ENCODE measurements at places on chromosomes 7 and 10.

GRCh38 chr10:1255118-1255517 lies 198.9 kb downstream of the WDR37 start:
- DNase-seq: no peak

GRCh38 chr7:831596-832166 lies 595 bp upstream of the SUN1 start:
- DNase-seq: no peak

DNA sequence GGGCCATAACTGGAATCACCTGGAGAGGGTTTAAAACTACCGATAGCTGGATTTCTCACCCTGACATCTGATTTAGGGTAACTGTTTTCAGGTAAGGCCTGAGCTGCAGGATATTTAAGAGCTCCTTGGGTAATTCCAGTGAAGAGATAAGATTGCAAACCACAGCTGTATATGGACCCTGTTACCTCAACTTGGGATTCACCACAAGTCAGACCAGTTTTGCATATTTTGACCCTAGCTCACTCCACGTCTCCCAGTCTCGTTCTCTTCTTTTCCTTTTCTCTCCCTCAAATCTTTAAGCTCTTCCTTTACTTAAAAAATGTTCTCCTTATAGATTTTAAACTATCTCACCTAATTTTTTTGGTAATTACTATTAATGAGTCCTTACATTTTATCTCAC lies 264.4 kb downstream of the THSD7A start:
- no peak for DNase-seq

- DNase-seq: no peak
These were observed 34.9 kb upstream of the PTF1A start for GRCh38 chr10:23157239-23157681.

DNA sequence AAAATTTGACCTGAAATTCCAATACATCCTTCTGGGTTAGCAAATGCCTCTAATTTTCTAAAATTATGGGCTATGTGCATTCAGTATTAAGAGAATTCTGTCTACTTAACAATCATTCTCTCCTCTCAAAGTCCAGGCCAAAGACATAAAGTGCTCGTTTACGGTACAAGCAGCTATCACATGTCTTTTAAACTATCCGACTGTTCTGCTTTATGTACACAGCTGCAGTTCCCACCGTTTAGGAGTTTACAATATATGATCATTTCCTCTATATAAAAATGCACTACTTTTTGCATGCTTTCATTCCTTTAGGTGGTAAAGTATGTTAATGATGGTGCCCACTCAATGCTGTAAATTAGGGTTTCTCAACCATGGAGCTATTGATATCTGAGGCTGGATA lies 34.0 kb downstream of the CDK6 start:
- DNase-seq: no peak

DNA sequence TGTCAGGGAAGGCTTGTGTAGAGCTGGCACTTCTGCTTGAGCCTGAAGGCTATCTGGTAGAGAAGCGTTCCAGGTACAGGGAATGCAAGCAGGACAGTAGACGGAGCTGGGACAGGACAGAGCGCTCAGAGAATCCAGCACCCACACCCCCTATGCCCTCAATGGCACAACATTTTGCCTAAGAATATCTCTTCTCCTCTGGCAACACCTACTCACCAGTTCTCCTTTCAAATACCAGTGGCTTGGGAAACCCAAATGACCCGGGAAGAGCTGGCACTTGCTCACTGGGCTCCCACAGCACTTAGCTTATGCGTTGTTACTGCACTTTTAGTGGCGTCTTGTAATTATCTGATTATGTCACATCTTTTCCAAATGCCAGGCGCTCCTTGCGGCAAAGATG lies 118.6 kb downstream of the RNF216 start:
- DNase-seq: no peak

- DNase-seq: no peak
These were observed 51.9 kb upstream of the FAM180A start for GRCh38 chr7:135800560-135800959.

GRCh38 chr7:157211690-157212089 lies 73.0 kb downstream of the UBE3C start:
- peak; percentile 15 for DNase-seq

- DNase-seq: no peak
These were observed 47.5 kb upstream of the HNRNPH3 start for GRCh38 chr10:68284062-68285001.

GRCh38 chr7:114922652-114923402 lies 933 bp downstream of the MDFIC start:
- no peak for DNase-seq

GRCh38 chr7:34322841-34323240 lies 335.2 kb upstream of the NPSR1 start:
- no peak for DNase-seq

DNA sequence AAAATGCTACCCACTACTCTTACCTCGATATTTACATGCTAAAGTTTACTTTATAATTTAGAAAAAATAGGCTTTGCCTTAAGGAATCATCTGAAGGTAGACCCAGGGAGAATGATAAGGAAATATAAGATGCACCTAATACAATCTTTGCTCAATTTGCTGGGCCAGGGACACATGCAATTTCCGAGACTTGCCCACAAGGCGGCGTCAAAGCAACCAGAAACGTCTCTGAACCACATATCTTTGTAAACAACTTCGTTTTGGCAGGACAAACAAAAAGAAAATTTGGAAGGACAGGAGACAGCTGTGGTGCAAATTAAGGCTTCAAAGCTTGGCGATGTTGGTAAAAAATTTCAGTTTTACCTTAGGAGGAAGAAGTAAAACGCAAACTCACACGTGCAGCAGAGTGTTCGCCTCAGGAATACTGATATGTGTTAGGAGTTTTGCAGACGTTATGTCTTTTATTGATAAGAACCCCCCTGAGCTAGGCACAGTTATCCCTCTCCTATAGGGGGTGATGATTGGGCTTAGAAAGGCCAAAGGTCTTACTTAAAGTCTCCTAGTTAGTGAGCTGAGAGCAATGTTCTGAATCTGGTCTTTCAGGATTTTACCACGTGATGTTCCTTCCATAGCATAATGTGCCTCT lies 134.3 kb downstream of the PRKCQ start:
- DNase-seq: peak; percentile 11

DNA sequence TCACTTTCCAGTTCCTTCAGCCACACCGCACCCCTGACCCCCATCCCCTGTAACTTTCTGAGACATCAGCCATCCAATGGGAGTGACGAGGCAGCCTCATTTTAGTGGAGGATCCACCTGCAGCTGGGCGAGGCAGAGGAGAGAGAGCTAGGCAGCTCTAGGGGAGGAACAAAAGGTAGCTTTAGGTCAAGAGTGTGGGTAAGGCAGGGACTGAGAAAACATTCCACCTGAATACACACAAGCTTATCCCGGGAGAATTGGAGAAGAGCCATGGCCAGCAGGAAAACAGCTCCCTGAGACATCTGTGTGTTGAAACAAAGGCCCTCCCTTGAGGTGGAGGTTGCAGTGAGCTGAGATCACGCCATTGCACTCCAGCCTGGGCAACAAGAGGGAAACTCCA lies 6.7 kb upstream of the KLRG2 start:
- DNase-seq: no peak

DNA sequence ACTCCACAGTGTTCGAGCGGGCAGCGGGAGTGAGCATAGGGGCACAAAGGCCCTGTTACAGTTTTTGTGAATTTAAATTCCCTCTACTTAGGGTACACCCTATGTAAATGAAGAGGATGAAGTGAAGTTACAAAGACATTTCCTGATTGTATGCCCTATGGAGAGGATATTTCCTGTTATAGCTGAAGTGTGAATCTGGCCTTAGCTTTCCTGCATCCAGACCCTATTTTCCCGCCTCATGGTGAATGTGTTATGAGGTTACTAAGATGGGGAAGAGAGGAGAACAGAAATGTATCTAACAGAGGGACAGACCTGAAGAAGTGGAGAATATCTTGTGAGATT lies 37.8 kb upstream of the COMMD3 start:
- DNase-seq: no peak

DNA sequence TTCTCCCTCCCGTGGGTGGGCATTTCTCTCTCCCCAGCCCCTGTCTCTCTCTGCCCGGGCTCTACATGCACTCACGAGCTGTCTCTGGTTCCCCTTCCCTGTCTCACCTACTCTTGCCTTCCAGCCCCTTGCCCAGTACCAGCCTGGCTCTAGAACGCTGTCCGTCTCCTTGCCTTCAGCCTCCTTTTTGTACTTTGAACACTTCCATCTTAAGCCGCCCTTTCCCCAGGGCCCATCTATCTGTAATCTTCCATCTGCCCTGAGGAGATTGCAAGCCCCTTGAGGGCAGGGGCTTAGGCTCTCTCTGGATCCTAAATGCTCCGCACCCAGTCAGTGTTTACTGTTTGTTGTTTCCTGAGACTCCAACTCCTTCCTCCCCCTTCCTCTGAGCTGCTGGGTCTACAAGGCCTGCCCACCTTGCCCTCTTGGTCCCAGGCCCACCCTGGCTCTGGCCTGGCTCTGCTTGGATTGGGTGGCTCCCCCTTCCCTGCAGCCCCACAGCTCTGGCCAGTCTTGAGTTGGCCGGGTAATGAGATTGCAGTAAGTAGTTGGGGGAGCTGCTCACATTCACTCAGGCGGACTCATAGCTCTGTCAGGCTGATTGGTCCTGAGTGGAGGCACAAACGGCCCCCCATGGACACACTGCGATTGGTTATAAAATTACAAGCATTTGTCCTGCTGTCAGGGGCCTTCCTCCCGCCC lies 28.3 kb downstream of the POLL start:
- no peak for DNase-seq

- no peak for DNase-seq
These were observed 21.1 kb downstream of the ZNF282 start for GRCh38 chr7:149216402-149216801.

DNA sequence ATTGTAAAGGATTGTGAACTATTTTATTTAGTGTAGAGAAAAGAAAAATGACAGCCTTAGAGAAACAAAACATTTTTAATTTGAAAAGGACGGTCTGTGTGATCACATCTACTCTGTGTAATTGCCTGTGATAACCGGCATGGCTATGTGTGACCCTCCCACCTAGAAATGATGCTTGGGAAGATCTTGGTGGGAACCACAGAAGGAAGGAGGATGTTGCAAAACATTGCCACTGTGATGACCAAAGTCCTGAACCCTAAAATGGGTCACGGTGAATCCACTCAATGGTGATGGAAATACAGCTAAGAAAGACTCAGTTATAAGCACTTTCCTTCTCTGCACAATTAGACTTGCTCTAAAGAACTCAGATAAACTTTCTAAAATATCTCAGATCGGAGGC lies 221.3 kb upstream of the FRMD4A start:
- no peak for DNase-seq

- DNase-seq: no peak
These were observed 59.4 kb downstream of the MAD1L1 start for GRCh38 chr7:2173189-2173827.

DNA sequence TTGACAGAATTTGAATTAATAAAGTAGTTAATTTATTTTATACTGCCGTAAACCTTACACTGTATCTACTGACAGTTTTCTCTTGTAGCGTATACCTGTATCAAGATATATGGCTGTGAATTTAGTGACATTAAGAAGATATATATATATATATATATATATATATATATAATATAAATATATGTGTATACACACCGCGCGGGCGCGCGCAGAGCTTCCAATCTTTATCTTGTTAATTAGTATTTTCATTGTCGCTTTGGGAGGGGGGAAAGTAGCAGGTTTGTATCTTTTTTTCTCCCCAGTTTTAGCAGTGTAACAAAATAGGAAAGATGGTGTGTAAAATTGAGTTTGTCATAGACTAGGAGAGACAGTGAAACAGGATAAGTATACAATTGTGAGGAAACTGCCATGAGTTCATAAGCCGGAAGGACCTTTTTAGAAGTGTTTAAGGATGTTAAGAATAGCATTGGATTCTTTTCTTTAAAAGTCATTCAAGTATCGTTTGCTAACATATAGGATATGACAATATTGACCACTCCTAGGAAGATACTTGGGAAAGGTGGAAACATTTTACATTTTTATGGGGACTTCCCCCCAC lies 2.0 kb downstream of the PLEKHA1 start:
- DNase-seq: no peak

- DNase-seq: no peak
These were observed 13.3 kb downstream of the MYO1G start for GRCh38 chr7:44965441-44965903.

- DNase-seq: peak; percentile 24
These were observed 27.8 kb upstream of the CDHR3 start for GRCh38 chr7:105935250-105935649.

DNA sequence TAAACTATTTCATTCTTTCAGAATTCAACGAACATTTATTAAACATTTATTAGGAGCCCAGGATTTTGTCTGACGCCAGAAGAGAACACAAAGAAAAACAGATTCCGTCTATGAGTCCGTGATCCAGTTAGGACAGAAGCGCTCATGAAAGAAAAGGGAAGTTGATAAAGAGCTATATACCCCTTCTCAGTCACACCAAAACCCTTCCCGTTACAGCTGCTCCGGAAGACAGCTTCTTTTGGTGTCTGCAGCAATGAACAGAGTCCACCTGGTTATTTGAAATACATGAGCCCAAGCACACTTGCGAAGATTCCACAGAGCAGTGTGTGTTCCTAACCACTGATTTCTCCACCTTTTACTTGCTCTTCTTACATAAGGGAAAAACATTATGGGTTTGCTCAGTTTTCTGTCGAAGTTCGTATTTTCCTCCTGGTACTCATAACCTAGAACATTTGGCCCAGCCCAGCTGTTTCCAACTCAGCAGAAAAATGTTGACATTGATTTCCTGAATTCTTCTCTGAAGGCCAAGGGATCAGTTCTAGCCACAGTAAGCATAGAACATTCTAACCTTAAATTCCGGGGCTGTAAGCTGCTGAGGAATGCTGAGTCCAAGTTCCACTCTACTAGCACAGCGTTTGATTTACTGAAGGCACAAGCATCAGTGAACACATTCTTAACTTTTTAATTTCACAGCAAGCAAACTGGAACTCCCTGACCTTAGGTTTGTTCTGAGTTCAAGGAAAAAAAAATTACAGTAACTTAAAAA lies 206.5 kb downstream of the SORCS1 start:
- no peak for DNase-seq

DNA sequence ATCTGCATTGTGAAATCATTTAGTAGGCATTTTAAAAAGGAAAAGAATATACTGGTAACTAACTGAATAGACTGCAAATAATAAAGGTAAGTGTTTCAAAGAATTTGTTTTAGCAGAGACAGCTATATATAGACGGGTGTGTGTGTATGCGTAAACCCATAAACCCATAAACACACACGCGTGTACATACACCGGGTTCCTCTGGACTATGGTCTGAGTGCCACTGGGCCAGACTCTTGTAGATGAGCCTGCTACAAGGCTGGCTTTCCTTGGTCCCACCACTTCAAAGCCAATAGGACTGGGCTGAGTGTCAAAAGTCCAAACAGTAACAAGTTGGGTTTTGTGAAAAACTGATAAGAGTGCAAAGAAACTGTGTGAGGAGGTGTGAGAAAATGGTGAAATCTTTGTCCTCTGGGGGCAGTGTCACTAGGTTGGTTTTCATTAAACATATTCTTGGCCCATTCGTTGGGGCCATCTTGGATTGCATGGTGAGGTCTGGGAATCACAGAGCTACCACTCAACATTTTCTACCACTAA lies 39.8 kb downstream of the GNA12 start:
- no peak for DNase-seq

DNA sequence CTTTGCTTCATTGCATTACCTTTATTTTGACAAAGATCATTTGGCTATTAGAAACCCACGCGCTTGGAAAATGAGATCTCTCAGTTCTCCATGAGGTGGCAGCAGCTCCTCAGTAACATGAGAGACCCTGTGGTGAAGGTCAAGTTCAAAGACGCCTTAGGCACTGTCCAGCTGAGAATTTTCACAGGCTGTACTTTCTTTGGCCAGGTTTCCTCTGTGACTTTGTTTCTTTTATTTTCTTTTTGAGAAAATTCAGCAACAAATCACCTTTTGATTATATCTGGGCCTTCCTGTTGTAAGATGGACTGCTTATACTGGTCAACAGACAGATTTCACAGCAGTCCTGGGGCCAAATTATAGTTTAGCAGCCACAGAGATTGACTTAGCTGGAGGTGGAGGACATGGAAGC lies 54.5 kb downstream of the RAB18 start:
- DNase-seq: peak; percentile 4
